ENCODE measurements at places on chromosomes 16 and 17. TPM values are rescaled to one million over a fixed set of nuclear protein-coding genes. Genes with fewer than 3 reads are reported as not detected.

CX3CL1 gene
- not detected for total RNA-seq

KRTAP16-1 gene
- not detected for total RNA-seq

KRT27 gene
- not detected for total RNA-seq

MTSS2 gene
- 4.8 TPM for total RNA-seq

USP6 gene
- 0.06 TPM for total RNA-seq

CACNG4 gene
- total RNA-seq = not detected

KIF18B gene
- 66.7 TPM for total RNA-seq

HBZ gene
- total RNA-seq = not detected

WNT9B gene
- total RNA-seq = not detected

AANAT gene
- not detected for total RNA-seq

GRCh38 chr17:2207815-2208515 is 95.6 kb downstream of the SMG6 start:
- DNase-seq = no peak

DNA sequence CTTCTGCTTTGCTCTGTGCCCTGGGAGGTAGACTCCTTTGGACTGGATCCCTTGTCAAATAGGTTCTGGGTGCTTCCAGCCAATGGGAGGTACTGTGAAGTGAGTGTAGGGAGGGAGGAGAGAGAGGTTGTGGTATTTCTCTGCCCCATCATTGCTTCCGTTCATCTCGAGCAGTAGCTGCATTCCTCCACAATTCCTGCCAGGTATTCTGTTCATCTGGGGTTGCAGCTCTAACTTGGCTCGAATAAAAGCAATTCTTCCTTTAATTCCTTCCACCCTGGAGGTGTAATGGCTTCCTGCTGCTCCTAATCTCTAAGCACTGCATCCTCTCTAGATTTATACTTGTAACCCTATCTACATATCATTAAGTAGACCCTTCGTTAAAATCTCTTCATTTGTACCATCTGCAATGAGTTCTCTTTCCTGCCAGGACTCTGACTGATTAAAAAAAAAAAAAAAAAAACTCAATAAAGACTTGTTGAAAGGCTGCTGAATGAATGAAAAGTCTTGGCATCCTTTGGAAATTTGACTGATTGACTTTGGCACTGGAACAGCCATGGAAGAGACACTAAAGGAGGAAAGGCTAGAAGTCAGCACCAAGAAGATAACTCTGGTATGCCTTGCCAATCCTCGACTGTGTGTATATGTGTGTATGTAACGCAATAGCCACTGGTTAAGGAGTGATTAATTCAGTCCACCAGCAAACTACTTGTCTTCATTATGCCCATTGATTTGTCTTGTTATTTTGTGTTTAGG is 616.9 kb upstream of the SOX9 start:
- DNase-seq = no peak

- DNase-seq = peak; percentile 88
Measured at GRCh38 chr16:29745853-29746345, at the start of gene C16orf54. C16orf54 (minus strand) TSS chr16:29745990; CDS start chr16:29744951, 1,039 bp downstream.

GRCh38 chr16:55051571-55052347 is 121.1 kb downstream of the IRX5 start:
- DNase-seq = no peak

- DNase-seq = no peak
Measured at GRCh38 chr16:83117810-83118209, 491.0 kb downstream of the CDH13 start.

DNA sequence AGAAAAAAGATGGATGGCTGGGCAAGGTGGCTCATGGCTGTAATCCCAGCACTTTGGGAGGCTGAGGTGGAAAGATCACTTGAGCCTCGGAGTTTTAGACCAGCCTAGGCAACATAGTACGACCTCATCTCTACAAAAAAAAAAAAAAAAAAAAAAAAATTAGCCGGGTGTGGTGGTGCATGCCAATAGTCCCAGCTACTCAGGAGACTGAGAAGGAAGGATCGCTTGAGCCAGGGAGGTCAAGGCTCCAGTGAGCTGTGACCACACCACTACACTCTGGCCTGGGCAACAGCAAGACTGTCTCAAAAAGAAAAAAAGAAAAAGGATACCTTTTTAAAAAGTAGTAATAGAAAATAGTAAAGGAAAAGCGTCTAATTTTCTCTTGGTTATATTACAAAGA is 20.7 kb downstream of the ZNF652 start:
- DNase-seq = no peak

GRCh38 chr17:82775001-82775823 is 23.3 kb downstream of the TBCD start:
- peak; percentile 70 for DNase-seq

- DNase-seq = no peak
Measured at GRCh38 chr16:80323187-80323807, 217.5 kb upstream of the DYNLRB2 start.

DNA sequence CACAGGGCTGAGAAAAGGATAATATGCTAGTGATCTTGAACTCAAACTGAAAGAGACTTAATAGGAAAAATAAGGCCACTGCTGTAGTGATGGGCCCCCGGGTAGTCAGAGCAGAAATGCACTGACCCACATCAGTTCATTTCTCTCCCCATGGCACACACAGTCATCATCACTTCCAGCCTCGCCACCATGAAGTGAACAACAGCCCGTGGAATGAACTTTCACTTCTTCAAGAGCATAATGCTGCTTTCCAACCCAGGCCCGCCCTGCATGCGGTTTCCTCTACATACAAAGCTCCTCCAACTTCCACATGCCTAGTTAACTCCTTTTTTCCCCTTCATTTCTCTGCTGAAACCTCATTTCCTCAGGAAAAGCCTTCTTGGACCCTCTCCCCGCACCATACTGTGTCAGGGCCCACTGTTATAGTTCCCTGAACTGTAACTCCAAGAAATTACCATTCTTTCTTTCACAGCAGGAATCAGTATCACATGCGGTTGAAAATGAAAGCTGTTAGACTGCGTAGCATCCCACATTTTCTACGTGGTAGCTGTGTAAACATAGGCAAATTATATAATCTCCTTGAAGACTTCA is 65.8 kb upstream of the SMIM36 start:
- DNase-seq = peak; percentile 36

DNA sequence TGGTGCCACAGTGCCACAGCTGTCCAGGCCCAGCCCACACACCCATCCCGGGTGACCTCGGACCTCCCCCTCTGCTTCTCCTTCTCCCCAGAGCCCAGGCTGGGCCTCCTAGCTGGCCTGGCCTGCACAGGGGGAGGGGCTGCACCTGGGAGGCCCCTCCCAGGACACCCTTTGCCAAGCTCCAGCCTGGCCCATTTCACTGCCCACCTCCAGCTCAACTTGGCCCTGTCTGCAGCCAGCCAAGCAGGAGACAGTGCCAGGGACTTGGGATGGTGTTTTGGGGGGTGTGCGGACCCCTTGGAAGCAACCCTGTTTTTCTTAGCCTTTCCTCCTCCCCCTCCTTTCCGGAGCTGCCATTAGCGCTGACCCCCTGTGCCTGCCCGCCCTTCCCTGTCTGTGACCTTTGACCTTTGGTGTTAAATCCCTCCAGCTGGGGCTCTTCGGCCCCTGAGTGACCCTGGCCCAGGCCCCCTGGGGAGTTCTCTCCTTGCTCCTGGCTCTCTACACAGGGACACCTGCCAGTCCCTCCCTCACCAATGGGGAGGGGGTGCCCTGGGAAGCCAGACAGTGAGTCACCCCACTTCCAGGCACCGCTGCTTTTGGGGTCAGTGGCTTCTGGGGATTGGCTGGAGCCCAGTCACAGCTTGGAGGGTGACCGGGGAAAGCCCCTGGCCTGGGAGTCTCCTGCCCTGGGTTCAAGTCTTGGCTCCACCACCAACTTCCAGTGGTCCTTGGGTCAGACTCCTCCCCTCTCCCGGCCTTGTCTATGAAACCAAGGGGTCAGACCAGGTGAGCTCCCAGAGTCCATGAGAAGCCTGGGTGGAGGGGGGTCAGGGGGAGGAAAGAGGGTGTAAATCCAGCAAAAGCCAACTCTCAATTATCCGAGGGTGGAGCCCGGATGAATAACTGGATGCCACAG is 1.9 kb downstream of the GLIS2 start:
- DNase-seq = no peak

GRCh38 chr16:63907251-63907650 is 1214.6 kb downstream of the CDH11 start:
- DNase-seq = no peak

- DNase-seq = no peak
Measured at GRCh38 chr16:81405702-81406113, 38.9 kb upstream of the CMIP start.

DNA sequence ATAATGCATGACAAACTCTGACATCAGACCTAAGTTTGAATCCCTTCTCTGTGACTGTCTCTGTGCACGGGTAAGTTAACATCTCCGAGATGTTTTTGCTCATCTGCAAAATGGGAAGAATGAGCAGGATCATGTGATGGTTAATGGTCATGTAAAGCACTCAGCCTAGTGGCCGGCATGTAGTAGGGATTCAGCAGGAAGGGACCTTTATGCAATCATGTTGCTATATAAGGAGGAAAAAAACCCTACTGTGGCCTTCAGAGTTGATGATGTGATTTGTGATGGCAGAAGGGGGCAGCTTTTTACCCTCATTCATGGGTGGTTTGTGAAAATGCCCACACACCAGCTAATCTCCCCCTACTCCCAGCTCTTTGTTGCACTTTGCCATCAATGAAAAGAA is 24.1 kb downstream of the CLEC16A start:
- DNase-seq = no peak

DNA sequence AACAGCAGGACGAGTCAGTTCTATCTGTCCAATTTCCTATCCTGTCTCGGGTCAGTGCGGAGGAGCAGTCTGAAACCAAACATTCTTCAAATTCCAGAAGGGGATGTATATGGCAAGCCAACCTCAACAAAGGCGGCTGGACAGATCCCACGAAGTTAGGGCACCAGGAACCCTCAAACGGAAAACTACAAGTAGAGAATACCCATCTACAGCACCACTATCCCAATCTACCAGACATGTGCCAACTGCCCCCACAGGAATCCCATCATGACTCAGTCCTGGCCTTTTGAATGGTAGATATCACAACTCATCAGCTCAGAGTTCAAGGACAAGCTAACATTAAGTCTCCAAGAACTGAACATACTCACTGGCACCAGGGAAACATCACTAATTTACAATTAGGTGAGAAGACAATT is 2.3 kb downstream of the NAT9 start:
- DNase-seq = no peak

GRCh38 chr17:61005358-61005757 is 327.7 kb downstream of the BCAS3 start:
- no peak for DNase-seq

GRCh38 chr17:60091908-60092331 is 13.2 kb upstream of the HEATR6 start:
- DNase-seq = no peak

Data from activated naive CD8-positive, alpha-beta T cell treated with anti-CD3 and anti-CD28 coated beads, Interleukin-2, amount 10 ng/mL, durations not matched to agents 7 days and 5 days (primary cell).